CD4-positive, alpha-beta T cell treated with Interleukin-2 at 100 ng/mL for 4 hours (primary cell): ENCODE measurements at places on chromosomes 13 and 19.

DNA sequence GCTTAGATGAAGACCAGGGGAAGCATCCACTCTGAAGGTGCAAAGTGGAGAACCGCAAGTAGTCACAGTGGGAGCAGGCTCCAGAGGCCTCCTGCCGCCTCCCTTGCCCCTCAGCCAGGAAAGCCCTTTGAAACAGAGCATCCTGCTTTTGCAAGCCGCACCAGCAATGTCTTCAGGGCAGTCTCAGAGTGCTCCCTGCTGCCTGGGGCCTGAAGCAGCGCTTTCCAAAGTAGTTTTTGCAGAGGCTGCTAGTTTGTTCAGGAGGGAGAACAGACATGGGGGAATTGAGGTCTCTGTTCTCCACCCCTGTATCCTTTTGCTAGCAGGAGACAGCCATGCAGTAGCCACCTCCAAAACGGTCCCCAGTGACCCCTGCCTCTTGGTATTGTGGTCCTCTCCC, 15.8 kb upstream of the POP4 start:
- no peak for DNase-seq

DNA sequence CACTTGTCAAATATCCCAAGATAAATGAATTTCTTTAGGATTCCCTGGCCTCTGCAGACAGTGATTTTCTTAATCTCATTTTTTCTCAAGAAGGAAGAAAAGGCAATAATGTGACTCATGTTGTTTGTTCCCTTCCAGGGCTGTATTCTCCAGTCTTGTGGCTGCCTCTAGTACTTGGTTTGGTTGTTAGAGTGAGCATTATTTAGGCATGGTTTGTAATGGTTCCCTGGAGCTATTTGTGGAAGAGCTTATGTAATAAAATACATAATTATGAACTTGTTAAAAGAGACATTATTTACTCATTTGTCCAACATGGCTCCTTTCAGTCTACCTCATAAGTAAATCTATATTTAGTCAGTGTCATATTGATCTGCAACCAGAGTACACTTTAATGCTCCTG, 270.4 kb downstream of the DCT start:
- no peak for DNase-seq

DNA sequence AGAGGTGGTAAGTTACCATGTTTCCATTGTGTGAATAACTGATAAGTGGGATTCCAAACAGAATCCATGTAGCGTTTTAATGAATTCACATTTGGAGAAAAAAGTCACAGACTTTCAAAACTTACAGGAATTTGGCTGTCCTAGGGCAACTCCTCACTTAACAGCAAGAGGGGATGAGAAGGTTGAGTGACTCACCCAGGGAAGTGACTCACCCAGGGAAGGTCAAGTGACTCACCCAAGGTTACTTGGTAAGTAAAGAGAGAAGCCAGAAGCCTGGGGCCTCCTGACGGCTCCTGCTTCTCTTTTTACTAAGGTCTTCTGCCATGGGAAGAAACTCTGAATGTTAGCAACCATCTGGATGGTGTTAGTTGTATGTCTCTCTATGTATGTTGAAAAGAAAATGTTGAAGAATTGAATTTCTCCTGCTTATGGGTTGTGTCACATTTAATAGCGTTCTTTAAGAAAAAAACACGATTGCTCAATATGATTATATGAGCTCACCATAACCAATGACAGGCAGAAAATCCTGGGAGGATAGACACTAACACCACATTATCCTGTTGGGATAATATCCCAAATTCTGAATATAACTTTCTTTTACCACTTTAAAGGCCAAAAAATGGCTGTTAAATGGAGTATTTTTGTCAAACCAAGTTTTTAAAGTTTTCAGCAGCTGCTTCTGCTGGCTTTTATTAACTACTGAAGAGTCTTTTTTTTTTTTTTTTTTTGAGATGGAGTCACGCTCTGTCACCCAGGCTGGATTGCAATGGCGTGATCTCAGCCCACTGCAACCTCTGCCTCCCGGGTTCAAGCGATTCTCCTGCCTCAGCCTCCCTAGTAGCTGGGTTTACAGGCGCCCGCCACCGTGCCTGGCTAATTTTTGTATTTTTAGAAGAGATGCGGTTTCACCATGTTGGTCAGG, 195.6 kb downstream of the GGACT start:
- DNase-seq = peak; percentile 60

DNA sequence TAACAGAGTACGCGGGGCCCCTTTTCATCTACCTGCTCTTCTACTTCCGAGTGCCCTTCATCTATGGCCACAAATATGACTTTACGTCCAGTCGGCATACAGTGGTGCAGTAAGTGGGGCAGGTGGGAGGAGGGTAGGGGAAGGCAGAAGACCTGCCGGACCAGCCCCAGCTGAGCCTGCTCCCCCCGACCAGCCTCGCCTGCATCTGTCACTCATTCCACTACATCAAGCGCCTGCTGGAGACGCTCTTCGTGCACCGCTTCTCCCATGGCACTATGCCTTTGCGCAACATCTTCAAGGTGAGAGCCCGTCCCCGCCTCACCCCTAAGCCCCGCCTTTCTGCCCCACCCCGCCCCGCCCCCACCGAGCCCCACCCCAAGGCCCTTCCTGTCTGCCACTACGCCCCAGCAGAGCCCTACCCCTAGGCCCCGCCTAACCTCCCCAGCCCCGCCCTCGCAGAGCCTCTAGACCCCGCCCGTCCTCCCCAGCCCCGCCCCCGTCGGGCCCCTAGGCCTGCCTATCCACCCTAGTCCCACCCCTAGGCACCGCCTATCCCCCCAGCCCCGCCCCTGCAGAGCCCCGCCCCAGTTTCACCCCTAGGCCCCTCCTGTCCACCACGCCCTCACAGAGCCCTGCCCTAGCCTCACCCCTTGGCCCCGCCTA, 7.7 kb downstream of the NDUFB7 start:
- no peak for DNase-seq

- DNase-seq = no peak
Measured at GRCh38 chr13:85313761-85314503, 485.3 kb downstream of the SLITRK6 start.

DNA sequence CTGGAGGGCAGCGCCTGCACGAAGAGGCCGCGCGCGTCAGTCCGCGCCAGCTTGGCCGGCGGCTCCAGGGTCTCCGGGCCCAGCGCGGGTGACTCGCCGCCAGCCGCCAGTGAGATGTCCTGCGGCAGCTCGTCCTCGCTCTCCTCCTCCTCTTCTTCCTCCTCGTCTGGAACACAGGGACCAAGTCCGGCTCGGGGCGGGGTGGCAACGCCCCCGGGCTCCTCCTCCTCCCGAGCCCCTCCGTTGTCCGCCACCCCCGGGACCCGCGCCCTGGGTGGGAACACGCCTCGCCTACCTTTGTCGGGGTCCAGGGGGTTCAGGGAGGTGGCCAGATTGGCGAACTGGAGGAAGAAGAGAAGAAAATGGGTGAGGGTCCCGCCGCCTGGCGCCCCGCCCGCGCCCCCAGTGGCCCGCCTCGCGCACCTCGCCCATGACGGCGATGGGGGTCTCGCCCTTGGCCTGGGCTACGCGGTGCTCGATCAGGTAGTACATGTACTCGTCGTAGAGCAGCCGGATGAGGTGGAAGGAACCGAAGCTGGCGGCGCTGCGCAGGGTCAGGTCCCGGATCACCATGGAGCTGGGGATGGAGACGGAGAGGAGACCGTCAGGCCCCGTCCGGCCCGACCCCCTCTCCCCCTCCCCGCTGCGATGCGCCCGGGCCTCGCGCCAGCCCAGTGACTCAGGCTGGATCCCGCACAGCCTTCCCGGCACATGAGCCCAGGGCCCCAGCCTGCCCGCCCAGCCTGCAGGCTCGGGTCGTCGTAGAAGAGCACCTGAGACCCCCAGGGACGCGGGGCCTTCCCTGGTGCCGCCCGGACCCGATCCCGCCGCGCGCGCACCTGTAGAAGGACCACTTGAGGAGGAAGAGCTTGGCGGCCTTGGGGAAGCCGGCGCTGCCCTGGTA, 10.6 kb downstream of the DCAF15 start:
- no peak for DNase-seq

DNA sequence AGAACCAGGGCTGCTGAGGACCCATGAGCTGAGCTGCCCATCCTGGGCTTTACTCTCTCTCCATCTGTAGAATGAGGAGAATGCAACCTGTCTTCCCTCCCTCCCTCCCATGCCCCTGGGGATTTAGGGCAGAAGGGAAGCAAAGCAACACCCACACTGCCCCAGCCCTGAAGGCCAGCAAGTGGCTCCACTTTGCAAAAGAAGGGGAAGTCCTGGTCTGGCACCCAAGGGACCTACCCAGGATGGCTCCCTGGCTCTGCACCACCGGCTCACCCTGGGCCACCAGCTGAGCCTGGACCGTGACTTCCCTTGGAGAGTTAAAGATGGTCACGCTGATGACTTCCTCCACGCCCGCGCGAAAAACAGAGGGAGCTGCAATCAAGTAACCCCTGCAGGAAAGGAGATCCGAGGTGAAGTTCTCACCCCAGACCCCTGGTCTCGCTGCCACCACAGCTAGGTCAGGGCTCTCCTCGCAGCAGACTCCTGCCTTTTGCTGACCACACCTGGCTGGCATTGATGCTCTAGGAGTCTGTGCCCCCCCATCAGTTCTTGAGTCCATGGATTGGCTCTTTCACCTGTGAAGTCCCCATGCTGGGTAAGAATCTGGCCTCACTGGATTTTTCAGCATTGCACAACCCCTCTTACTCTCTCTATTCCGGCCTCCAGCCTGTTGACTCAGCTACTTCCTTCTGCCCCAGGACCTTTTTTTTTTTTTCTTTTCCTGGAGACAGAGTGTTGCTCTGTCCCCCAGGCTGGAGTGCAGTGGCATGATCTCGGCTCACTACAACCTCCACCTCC, 4.6 kb downstream of the CPAMD8 start:
- no peak for DNase-seq

- DNase-seq = no peak
Measured at GRCh38 chr19:10809651-10810285, 26.2 kb downstream of the TMED1 start.

DNA sequence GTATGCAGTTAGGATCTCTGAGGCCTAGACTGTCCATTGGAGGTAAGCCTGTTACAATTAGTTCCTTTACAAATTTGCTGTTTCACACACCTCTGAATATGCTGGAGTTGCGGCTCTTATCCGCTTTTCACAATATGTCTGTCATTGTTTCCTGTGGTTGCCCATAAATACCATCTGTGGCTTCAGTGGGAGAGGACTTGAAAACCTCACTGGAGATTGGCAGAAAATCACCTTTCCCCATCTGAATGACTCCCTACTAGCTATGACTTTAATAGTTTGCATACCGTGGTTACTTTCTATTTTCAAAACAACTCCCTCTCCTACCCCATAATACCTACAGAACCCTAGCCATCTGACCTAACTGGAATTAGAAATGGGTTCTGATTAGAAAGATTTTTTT, 454.3 kb downstream of the PCDH17 start:
- no peak for DNase-seq

GRCh38 chr19:29484876-29485275, 40.9 kb upstream of the VSTM2B start:
- no peak for DNase-seq

- no peak for DNase-seq
Measured at GRCh38 chr13:50437252-50437651, 406.2 kb downstream of the DLEU7 start.

- no peak for DNase-seq
Measured at GRCh38 chr19:48859711-48860572, 8.5 kb downstream of the PLEKHA4 start.

DNA sequence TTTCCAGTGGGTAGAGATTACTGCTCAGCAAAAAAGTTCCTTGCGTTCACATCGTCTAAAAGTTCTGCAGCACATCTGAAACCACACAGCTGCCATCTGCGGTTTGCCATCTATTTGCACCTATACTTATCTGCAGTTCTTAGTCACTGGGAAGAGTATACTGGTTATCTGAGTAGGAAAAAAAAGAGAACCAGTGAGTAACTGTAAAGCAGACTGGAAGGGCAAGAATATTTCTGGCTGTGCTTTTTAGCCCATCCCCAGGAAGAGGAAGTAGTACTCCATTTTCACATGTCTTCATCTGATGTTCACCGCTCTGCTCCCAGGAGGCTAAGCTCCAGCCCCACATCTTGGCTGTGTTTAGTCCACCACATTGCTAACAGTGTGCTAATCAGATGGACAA, 35.6 kb downstream of the EFNB2 start:
- DNase-seq = no peak

DNA sequence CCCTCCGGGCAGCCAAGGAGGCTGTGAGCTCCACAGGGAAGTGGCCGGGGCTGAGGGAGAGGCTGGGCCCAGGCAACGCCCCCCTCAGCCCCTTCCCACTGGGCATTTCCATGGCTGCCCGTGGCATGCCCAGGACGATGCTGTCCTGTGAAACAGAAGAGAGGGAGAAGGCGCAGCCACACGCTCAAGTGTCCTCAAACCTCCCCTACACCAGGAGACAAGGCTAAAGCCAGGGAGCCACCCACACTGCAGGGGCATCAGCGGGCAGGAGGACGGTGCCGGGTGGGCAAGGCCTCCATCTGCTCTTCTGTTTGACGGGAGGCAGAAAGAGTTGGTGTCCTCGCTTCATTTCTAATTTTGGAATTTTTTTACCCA, 14.2 kb upstream of the PROZ start:
- no peak for DNase-seq

DNA sequence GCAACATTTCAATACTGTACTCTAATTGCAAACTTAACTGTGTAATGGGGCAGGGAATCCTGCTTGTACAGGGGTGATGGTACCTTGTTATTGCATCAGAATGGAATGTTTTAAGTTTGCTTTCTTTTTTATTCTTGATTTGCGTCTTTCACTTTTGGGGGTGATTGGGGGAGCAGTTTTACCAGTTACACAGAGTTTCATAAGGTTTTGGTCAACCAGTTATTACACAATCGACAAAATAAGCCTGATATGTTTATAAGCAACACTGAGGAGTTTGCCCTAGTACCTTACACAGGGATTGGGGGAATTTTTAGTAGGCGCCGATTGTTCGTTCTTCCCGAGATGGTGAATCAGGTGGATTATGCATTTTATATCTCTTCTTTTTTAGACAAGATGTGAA, 2.7 kb downstream of the KLF5 start:
- DNase-seq = no peak

DNA sequence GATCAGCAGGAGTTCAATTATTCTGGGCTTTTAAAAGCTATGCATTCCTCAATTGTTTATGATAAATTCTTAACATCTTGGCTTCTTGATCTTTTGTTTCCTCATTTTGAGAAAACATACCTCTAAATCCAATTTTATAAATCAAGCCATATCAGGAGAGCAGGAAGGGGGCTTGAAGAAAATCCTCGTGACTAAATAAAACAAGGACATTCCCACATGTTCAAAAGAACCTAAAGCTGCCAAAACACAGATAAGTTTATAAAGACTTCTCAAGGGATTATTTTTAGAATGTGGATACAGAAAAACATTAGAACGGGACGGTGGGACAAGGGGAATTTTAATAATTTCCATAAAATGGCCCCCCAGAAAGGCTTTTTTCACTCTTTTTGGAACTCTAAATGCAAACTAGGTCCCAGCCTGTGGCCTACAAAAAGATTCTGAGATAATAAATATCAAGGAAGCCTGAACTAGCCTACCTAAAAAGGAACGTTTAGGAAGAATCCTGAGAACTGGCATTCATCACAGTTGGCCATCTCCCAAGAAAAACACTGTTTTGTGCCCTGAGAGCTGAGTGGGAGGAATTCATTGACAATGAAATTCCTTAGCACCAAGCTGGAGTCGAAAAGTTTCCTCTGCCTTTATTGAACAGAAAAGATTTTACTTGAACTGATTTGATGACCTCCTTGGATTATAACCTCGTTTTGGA, 30.1 kb downstream of the ZAR1L start:
- no peak for DNase-seq
